Stimulated activated CD8-positive, alpha-beta memory T cell treated with anti-CD3 and anti-CD28 coated beads, Interleukin-4, amount 100 ng/mL, for 4 hours (primary cell): ENCODE measurements at places on chromosomes 3 and 15.

- DNase-seq = no peak
Measured at GRCh38 chr3:102141928-102142239, 292.6 kb downstream of the NFKBIZ start.

GRCh38 chr3:138439646-138440045 is 5.2 kb downstream of the ESYT3 start:
- DNase-seq = no peak

- DNase-seq = no peak
Measured at GRCh38 chr15:56794165-56794552, 60.9 kb upstream of the ZNF280D start.

GRCh38 chr3:59308684-59309083 is 258.9 kb upstream of the CFAP20DC start:
- no peak for DNase-seq

GRCh38 chr3:34683851-34684250 is 885.4 kb downstream of the PDCD6IP start:
- DNase-seq = no peak

DNA sequence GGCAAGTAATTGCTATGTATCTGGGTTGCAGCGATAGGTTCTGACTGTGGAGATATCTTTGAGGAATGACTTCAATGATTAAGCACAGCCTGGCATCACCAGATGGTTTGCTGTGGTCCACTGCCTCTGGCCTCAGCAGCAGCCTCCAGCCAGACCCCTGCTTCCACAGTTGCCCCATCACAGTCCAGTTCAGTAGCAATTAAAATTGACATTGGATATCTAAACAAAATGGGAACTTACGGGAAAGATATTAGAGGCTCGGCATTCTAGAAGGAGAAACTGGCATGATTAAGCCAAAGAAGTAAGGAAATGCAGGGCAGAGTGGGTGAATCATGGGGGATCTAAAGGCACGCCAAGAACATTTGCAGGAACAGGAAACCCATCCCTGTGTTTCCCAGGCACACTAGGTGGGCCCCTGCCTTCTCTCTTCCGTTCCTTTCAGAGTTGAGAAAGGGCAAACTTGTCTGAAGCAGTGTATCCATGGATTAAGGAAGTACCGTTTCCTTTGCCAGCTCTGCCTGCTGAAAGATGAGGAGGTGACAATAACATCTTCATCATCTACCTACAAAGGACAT is 36.3 kb upstream of the SH3BP5 start:
- DNase-seq = no peak

DNA sequence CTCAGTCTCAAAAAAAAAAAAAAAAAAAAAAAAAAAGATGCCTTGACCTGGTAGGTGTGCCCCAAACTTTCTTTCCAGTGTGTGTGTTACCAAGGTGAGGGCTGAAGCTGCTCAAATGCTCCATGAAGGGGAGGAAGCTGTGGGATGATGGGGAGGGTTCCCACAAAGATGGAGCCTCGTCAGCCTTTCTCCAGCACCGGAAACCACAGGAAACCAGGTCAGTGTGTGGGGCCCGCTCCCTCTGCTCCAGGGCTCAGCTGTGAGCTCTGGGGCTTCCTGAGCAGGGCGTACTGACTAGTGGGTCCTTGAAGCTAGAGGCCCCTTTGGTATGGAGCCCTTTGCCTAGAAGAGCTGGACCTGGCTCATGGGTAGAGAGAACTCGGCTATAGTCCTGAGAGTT is 681 bp upstream of the IL17RE start:
- no peak for DNase-seq

DNA sequence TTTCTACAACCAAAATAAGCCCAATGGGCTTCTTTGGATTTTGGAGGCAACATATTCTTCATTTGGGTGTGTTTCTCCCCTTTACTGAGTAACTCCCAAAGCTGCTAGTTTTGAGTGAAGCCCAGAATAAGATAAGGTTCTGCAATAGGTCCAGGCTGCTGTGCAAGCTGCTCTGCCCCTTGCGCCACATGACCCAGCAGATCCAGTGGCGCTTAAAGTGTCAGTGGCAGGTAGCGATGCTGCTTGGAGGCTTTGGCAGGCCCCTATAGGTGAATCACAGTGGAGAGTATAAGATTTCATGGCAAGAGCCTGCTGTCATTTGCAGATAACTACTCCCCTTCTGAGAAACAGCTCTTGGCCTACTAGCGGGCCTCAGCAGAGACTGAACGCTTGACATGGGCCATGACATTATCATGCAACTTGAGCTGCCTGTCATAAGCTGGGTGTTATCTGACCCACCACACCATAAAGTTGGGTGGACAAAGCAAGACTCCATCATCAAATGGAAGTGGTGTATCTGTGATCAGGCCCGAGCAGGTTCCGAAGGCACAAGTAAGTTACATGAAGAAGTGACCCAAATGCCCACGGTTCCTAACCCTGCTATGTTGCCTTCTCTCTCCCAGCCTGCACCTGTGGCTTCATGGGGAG is 88.4 kb upstream of the OXTR start:
- DNase-seq = no peak

GRCh38 chr3:135419155-135419554 is 546.4 kb upstream of the PPP2R3A start:
- DNase-seq = no peak

- no peak for DNase-seq
Measured at GRCh38 chr3:567488-568185, 371.1 kb downstream of the CHL1 start.
